CD4-positive, alpha-beta T cell treated with Interleukin-6 at 100 ng/mL for 8 hours (primary cell): ENCODE measurements at places on chromosomes 11 and 22.

DNA sequence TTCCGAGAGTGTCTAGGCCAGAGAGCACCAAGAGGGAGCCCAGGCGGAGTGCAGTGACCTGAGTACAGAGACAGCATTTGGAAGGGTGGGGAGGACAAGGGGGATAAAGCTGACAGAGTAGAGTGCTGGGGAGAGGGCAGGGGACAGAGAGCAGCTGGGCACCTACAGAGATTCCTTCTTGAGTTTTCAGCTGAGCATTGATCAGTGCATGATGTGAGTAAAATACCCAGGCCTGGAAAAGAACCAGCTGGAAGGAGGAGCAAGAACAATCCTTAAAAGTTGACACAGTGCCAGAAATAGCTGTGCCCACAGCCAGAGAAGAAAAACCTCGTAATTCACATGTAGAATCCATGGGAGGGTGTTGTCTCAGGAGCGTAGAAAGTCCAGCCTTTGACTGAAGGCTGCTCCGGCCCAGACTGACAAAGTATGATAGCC, 33.9 kb upstream of the PANX2 start:
- DNase-seq: no peak

DNA sequence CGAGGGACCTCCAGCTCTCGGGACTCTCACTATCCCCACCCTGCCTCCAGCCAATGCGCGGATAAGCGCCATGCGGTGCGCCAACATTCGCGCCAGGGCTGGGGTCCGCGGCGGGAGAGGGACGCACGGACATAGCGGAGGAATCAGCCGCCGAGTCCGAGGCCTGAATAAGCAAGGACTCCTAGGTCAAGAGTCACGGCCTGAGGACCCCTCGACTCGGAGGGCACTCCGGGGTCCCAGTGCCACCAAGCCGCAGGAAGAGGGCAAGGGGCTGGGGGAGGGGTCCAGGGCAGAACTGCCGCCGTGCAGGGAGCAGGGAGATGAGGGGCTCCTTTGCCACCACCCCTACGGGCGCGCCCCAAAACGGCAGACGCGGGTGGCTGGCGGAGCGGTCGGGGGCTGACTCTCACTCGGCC, 552 bp downstream of the DSCAML1 start:
- DNase-seq: no peak

DNA sequence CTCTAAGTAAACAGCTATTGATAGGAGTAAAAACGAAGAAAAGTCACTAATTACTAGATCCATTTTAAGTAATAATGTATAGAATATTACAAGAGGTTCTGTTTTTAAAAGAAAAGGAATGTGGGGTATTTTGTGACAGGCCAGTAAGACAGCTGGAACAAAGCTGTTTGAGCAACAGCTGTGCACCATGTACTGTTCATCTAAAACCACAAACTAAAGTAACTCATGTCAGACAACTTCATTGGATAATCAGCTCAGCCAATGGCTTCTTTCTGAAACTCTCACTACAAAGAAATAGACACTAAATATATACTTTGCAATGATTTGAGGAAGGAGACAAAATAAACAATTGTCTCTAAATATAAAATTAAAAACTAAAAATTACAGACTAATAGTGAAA, 16.1 kb downstream of the RRAS2 start:
- DNase-seq: no peak

- no peak for DNase-seq
Observed at GRCh38 chr22:45524966-45525365, 22.3 kb downstream of the FBLN1 start.

GRCh38 chr11:15695096-15695721, 580.5 kb downstream of the INSC start:
- no peak for DNase-seq

DNA sequence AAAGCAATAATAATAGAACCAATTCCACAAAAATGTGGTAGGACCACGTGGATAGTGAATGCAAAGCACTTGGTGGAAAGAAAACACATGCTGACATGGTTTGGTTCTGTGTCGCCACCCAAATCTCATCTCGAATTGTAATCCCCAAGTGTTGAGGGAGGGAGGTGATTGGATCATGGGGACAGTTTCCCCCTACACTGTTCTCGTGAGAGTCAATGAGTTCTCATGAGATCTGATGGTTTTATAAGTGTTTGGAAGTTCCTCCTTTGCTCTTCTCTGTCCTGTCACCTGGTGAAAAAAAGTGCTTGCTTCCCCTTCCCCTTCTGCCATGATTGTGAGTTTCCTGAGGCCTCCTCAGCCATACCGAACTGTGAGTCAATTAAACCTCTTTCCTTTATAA, 421.9 kb upstream of the CADM1 start:
- no peak for DNase-seq

- no peak for DNase-seq
Observed at GRCh38 chr11:8983552-8983951, 19.3 kb upstream of the TMEM9B start.

DNA sequence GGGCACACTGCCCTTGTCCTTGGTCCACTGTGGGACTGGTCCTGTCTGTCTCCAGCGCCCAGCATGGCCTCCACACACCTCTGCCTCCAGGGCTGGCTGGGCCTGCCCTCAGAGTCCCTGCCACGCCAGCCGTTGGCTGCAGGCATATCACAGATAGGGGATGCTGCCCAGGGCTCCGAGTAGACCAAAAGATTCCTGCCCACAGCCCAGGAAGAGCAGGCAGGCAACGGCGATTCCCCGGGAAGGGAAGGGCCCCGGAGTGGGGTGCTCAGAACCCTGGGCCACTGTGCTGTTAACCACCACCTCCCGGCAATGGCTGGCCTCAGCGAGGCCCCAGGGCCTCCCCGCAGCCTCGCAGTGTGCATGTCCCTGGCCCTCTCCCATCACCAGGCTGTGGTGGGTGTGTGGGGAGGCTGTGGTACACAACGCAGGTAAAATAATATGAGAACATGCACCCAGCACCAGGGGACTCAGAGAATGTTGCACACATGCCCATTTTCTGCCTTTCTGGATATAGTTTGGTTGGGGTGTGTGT, 2.2 kb downstream of the IFITM5 start:
- no peak for DNase-seq

DNA sequence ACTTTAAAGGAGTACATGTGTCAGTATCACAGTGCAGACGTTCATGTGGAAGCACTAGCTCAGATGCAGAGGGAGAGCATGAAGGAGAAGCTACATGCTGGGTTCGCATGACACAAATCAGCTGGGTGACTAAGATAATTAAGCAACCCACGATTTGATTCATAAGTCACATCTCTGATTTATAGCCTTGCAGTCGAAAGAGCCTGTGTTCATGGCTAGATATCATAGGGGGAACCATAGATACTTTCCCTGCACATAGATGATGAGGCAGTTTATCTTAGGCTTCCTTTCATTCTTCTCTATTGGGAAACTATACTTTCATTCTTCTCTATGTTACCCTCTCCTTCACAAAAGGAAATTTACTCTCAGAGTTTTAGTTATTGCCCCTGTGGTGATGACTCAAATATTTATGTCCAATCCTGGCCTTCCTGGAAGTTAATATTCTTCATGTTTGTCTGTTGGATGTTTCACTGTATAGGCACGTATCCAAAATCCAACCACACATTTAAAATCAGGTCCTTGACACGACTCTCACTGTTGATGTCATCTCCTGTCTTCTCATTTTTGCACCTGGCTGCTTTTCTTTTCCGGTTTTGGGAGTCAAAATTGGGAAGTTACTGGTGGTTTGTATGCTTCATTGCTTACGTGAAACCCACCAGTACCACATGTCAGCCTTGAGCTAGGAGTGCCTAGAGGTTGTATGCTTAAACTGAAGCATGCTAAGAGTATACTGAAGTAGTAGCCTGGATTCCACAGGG, 56.3 kb upstream of the SLC5A12 start:
- DNase-seq: no peak

DNA sequence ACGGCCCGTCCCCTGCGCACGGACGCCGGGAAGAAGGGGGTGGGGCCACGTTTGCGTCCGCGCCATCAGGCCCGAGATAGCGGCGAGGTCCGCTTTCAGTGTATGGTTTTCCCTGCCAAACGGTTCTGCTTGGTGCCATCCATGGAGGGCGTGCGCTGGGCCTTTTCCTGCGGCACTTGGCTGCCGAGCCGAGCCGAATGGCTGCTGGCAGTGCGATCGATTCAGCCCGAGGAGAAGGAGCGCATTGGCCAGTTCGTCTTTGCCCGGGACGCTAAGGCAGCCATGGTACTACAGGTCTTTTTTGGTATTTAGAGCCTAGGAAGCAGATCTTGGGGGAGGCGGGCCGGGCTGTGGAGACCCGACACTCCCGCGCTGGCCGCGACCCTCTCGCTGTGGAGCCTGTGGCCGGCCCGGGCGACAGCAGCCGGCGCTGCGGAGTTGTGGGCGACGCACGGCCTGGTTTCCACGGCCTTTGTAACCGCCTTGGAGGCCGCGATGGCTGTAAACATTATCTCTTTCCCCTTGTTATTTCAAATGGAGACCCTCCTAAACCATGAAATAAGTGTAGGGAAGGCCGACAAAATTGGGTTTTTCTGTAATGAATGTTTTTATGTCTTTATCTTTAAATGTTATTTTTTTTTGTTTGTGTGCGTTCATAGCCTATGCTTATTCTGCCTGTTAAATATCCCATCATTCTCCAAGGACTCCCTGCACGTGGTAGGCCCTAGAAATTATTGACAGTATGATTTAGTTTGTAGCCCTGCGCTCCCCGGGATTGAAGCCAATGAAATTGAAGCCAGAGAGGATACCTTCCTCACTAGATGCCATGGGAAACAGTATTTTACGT, at the start of gene AASDHPPT:
Gene AASDHPPT (plus strand): TSS at position 54 of the 847 bp plus-strand sequence. CDS start 49 bp downstream, at position 103.
- DNase-seq: peak; percentile 7

- DNase-seq: no peak
Observed at GRCh38 chr22:26170112-26170492, 840 bp downstream of the SEZ6L start.

GRCh38 chr11:15599376-15599775, 484.7 kb downstream of the INSC start:
- DNase-seq: no peak

DNA sequence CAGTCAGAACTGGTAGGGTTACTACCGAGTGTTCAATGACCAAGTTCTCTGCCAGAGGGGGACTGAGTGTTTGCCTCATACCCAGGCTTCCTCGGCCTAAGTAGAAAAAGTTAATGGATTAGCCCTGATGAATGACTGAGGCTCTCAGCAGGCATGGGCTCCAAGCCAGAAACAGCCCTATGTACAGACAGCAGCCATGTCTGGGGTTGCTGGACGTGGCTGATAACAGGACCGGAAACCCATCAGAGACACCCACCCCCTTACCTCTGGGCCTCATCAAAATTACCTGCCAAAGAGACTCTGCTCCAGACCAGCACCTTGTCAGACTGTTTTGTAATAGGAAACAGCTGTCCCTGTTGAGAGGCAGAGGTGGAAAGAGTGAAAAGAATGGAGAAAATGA, 351.4 kb downstream of the ETS1 start:
- DNase-seq: no peak

DNA sequence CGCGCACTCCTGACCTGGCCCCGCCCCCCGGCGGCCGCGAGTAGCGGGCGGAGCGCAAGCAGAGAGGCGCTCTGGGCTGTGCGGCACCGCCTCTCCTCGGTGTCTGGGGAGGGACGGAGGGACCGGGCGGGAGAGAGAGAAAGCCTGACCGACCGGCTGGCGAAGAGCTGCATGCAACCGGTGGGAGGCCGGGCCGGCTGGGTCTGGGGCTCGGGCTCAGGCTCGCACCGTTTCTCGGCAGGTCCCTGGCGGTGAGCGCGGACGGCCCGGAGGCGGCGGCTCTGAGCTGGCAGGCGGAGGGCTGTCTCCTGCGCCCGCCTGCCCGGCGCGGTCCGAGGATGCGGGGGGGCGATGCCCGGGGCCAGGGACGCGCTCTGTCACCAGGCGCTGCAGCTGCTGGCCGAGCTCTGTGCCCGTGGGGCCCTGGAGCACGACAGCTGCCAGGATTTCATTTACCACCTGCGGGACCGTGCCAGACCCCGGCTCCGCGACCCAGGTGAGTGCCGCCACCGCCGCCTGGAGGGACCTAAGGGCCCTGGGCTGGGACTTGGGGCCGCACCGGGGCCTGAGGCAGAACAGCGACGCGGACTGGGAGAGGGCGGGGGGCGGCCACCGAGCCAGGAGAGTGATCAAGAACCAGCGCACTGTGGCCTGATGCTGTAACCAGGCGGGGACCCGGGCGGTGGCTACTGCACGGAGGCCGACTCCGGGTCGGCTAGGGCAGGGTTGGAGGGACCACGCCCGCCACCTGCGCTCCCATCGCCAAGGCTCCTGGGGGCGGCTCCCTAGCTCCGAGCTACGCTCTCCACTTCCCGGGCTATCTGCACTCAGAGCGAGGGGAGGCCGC, at the start of gene SYT9:
Gene SYT9 (plus strand): TSS at position 69 of the 847 bp plus-strand sequence. CDS start 283 bp downstream, at position 352.
- DNase-seq: no peak

DNA sequence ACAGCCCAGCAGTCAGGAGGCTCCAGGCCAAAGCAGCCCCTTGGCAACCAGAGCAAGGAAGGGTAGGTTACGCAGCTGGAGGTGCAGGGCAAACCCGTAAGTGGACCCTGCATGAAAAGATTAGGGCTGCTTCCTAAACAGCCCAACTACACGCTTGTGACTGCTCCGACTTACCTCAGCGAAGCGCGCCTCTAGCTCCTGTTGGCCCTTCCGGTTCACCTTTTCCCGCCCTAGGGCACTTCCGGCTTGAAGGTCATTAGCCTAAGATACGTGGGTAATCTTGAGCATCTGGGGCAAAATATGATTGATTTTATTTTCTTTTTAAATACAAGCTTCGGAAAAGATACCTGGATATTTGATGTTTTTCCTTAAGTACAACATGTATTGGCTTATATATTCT, at the start of gene CCDC73:
Gene CCDC73 (minus strand): TSS at position 224 of the 400 bp plus-strand sequence. CDS start 34,419 bp downstream, outside the sequence.
- DNase-seq: no peak

- no peak for DNase-seq
Observed at GRCh38 chr22:31102441-31103081, 4.8 kb downstream of the SELENOM start.

DNA sequence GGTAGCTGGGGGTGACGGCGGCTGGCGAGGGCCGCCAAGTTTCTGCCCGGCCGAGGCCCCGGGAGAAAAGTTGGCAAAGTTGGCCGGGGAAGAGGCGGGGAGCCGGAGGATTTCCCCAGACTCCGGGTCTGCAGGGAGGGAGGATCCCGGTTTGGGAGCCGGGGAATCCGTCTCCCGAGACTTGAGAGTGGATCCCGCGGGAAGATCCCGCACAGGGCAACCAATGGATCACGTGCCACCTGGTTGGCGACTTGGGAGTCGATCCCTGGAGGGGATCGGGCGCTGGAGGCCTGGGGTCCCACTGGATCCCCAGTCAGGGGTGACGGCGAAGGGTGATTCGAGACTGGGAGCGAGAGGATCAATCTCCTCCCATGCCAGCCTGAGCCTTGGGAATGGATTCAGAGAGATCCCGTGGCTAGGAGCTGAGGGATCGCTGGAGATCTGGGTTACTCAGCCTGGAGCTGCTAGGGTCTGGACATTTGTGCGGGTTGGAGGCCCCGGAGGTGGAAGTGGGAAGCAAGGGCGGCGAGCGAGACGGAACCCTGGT, 394 bp downstream of the KIAA1671 start:
- no peak for DNase-seq

DNA sequence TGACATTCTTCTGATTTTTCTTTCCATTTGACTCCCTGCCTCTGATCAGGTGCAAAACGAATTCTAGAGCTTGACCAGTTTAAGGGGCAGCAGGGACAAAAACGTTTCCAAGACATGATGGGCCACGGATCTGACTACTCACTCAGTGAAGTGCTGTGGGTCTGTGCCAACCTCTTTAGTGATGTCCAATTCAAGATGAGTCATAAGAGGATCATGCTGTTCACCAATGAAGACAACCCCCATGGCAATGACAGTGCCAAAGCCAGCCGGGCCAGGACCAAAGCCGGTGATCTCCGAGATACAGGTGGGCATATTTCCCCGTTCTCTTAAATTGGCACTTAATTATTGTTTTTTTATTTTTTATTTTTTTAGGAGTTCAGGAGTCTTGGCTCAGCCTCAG, 15.4 kb downstream of the XRCC6 start:
- no peak for DNase-seq
